ENCODE measurements at places on chromosomes 13 and 19.

GRCh38 chr19:6730153-6730804 lies 7.1 kb downstream of the GPR108 start:
- DNase-seq: no peak

DNA sequence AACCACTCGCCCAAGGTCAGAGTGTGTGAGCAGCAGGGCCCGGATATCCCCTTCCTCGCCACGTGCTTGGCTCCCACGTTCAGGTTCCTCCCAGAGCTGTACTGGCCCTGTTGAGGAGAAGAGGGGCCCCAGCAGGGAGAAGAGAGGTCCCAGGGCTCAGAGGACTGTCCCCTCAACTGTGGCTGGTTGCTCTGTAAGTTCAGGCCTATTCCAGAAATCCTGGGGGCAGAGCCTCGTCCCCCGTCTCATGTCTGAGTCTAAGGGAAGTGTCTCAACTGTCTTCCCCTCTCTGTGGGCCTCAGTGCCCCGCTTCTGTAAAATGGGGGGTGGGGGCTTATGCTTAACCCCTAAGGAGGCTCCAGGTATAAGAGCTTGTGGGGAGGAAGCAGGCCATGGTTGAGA lies 3.9 kb downstream of the PPP5C start:
- DNase-seq: no peak

DNA sequence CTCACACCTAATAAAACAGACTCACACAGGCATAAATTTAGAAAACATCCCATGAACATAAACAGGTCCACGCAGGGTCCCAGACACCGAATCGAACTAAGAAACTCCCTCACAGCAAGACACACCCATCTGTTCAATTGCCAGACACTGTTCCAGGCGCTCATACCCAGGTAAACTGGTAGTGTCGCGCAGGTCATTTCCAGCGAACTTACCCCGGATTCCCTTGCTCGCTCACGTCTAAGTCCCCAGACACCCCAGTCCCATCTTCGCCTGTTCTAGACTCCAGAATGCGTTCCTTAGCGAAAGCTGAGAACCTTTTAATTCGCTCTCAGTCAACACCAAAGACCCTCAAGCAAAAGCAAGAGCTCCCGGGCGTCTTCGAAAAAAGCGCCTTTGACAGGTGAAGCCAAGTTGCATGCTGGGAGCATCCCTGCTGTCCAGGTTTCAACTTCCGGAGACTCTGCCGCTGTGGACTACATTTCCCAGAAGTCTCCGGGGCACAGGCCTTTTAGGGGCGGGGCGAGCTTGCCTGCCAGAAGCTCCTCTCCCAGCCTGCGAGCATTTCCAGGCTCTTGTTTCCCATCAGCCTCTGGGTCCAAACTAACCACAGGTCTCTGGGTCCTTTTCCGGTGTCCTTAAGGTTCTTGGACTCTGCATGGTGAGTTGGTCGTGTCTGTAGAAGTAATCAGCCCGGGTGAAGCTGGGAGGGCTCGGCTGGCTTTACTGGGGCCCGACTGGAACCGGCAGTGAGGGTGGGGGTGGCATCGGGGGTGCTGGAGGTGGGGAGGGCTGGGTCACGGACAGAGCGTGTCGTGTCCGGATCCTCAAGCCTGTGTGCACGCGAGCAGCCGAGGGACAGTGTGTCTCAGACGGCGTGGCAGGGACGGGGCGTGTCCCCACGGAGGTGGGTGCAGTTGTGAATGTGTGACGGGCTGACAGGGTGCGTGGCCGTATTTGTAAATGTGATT lies at the start of gene ZNF283:
ZNF283 (plus strand) TSS at position 535 of the 968 bp plus-strand sequence. CDS start 6,184 bp downstream, outside the sequence.
- DNase-seq: peak; percentile 77

DNA sequence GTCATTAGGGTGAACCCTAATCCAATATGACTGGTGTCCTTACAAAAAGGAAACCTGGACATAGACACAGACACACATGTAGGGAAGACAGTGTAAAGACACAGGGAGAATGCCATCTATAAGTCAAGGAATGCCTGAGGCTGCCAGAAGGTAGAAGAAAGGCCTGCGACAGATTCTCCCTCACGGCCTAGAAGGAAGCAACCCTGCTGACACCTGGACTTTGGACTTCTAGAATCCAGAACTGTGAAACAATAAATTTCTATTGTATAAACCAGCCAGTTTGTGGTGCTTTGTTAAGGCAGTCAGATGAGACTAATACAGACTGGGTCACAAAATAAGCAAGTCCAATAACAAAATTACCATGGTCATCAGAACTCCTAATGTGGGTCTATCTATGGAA lies 120.4 kb downstream of the ENOX1 start:
- DNase-seq: no peak

DNA sequence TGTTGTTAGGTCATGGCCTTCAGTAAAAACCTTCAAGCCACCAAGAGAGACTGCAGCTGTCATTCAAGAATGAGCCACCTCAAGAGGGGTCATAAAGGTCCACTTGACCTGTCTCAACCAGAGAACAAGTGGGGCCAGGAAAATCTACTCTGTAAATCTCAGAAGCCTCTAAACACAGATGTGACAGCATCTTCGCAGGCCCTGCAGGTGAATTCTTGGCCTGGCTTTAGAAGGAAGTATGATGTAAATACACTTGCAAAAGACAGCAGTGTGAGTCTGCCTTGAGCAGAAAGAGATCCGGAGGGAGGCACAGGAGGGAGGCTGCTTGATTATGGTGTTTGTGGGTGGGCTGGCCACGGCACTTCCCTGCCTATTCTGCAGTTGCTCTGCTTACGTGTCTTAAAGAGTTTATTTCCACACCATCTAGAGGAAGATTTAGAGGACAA lies 1082.9 kb downstream of the UQCRFS1 start:
- no peak for DNase-seq

DNA sequence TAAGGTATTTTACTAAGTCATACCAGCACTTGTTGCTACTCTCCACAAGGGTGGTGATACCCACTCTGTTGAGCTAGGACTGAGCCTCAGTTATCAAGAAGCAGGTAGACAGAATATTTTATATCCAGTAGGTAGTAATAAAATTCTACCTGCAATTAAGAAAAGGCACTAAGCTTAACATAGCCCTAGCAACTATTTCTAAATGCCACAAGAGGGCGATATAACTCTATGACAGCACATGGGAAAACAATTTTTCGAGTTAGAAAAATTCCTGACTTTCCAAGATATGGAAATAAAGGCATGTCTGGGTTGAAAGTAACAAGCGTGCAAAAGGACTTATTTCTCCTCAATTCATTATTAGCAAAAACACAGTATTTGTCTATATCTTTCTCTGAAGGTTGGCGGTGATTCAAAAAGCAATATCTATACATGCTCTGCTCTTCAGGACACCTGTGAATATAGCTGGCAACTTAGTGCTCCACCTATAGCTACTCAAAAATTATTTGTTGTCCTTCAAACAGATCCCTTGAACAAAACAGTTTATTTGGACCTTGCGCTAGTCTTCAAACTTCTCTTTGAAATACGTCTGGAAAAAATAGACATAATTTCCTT lies 14.7 kb downstream of the CCDC169 start:
- DNase-seq: peak; percentile 15

DNA sequence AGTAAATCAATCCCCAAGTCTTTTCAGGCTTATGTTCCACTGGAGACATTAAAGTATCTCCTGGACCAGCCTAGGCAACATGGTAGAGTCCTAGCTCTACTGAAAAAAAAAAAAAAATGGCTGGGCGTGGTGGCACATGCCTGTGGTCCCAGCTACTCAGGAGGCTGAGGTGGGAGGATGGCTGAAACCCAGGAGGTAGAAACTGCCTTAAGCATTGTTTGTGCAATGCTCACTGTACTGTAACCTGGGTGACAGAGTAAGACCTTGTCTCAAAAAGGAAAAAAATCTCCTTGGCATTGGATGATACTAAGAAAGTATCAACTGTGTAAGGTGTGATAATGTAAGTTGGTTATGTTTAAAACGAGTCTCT lies 8.8 kb downstream of the KLK8 start:
- DNase-seq: no peak

GRCh38 chr13:100290165-100290801 lies 201.4 kb downstream of the PCCA start:
- no peak for DNase-seq

DNA sequence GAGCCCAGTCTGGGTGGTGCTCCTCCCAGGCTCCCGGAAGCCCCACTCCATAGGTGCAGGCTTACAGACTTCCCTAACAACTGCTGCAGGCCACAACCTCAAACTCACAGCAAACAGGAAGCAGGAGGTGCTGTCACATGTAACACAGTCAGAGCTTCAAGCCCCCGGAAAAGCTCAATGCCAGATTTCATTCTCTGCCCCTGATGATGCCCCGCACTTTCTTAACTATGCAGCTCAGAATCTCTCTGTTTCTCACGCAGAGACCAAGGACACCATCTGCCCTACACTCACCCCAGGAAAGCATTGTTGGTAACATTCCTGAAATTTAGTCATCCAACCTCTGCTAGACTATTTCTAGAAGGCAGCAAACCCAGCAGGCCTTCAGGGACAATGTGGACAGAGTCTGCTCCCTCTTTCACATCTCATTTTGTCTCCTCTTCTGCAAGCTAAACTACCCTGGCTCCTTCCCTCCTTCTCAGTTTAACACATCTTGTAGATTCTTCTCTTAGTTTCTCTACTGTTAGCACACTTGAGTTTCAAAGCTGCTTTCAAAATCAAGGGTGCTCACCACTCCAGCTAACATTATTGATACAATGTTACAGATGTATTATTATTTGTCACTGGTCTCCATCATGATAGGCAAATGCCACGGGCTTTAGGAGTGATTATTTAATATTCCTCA lies 162.5 kb downstream of the KCTD12 start:
- no peak for DNase-seq

DNA sequence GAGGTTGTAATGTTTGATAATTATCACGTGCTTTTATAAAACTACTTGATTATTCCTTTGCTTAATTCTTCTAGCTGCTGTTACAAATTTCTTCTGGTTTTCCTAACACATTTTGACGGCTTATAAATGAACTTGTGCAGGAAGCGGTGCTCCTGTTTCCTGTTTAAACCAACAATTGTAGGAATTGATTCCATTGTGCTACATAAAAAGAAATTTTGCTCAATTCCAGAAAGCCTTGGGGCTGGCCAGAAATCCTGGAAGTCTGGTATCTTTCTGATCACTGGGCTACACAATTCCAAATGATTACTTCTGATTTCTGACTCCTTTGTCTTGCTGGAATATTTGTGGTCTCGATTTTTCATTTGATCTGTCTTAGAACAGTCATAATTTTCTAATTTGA lies 14.9 kb downstream of the RFC3 start:
- DNase-seq: no peak

GRCh38 chr13:98537740-98538139 lies 39.2 kb downstream of the STK24 start:
- DNase-seq: no peak

DNA sequence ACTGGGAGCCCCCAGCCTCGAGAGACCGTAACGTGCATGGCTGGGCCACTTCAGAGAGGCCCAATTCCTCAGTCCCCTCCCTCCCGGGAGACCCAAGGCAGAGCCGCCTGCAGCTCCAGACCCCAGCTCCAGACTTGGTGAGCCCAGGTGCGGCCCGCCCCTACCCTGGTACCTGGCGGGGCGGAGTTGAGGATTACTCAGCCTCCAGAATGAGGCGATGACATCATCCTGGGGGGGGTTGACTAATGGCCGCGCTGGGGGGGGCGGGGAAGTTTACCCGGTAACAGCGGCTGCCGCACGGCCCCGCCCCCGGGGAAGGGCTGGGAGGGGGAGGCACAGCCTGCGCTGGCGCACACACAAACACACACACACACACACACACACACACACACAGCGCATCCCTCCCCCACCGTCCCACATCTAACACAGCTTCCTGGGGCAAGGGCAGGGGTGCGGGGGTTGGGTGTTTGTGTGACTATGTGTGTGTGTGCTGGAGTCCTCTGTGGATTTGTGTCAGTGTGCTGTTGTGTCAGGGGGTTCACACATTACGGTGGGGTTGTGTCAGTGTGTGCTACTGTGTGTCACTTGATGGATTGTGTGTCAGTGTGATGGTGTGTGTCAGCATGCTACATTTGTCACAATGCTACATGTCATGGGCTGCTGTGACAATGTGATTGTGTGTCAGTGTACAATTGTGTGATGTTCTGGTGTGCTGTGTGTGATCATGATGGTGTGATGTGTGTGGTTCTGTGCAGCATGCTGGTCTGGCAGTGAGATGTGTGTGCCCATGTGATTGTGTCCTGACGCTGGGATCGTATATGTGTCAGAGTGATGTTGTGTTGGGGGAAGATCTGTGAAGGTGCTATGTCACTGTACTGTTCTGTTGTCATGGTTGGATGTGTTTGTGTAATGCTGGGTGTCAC lies 10.3 kb upstream of the BBC3 start:
- DNase-seq: peak; percentile 91

GRCh38 chr13:96519380-96519779 lies 429.5 kb downstream of the HS6ST3 start:
- no peak for DNase-seq

GRCh38 chr13:66700117-66700601 lies 530.0 kb downstream of the PCDH9 start:
- DNase-seq: peak; percentile 60

- DNase-seq: no peak
These were observed 8.2 kb downstream of the SERTM1 start for GRCh38 chr13:36681894-36682624.

DNA sequence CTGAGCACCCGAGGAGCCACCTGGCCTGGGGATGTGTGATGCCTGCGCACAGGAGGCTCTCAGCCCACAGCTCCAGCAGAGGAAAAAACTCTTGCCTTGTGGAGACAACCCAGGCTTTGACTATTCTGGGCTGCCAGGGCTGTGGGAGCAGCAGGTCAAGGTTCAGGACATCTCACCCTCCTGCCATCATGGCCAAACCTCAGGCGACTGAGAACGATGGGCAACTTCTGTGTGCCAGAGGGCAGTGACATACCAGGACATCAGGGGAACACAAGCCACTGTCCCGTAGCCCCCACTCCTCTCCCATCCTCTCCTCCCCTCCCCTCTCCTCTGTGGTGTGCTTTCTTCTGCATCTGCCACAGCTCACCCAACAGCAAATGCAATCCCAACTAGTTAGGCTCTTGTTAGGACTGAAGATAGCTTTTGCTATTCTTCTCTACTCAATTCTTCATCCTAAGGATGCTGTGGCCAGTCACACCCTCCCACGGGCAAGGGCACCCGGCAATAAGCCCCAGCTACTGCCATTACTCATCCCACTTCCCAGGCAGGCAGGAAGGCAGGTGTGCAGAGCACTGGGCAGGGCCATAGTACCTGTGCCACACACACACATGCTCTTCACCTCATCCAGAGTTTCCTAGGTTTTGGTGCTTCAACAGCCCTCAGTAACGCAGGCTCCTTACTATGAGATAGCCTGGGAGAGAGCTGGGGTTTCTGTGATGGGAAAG lies 16.8 kb downstream of the ELL start:
- no peak for DNase-seq

- DNase-seq: no peak
These were observed 6.5 kb upstream of the SIN3B start for GRCh38 chr19:16822648-16823047.

GRCh38 chr13:25300861-25301346 lies 521 bp upstream of the NUP58 start:
- DNase-seq: no peak

DNA sequence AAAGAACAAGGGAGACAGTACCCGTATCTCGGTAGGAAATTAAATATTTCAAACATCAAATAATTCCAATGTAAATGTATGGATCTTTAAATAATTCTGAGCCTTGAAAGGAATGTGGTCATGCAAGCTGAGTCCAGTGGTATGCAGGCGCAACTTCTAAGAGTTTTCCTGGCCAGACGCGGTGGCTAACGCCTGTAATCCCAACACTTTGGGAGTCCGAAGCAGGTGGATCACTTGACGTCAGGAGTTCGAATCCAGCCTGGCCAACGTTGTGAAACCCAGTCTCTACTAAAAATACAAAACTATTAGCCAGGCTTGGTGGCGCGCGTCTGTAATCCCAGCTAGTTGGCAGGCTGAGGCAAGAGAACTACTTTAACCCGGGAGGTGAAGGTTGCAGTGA lies 1.1 kb upstream of the ZNF845 start:
- DNase-seq: no peak

Data from NCI-H1105 (cell line).